Fibroblast of lung (primary cell): ENCODE measurements at places on chromosomes 6 and 20. TPM values are rescaled to one million over a fixed set of nuclear protein-coding genes. Genes with fewer than 3 reads are reported as not detected.

FRS3 gene
- 1.0 and 1.8 TPM in 2 replicates for total RNA-seq

DNA sequence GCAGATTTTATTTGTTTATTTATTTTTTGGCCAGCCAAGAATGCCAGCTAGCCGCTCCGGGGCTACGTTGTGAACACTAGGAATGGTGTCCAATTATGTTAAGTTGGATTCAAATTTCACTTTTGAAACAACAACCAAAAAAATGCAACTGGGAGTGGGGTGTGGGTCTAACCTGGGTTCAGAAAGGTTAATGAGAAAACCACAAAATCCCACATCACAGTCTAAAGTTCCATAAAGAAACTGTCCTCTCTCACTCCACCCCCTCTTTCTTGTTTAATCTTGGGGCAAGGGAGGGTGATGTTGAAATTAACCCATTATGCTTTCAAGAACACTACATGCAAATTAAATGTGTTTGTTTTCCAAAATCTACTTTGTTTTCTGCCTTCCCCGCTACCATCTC, 77.2 kb downstream of the LINC00237 start:
- DNase-seq: no peak

NOL4L gene
- total RNA-seq: 1.5 and 4.0 TPM in 2 replicates

DNA sequence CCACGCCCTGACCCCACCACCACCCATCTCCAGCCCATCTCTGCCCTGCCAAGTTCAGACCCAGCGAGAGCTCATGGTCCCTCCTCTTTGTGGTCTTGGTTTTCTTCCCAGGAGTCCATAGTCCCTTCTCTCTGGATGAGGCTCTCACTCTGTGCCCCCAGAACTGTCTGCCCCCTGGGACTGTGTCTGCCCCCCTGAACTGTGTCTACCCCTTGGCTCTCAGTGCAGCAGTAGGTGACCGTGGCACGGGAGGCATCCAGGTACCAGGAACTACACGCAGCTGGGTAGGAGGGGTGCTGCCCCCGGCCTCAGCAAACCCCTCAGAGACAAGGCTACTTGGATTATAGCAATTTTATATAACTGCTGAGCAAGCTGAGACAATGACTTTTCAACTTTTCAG, 23.6 kb downstream of the PRR18 start:
- no peak for DNase-seq

KLC4 gene
- 19.0 and 22.5 TPM in 2 replicates for total RNA-seq

DNA sequence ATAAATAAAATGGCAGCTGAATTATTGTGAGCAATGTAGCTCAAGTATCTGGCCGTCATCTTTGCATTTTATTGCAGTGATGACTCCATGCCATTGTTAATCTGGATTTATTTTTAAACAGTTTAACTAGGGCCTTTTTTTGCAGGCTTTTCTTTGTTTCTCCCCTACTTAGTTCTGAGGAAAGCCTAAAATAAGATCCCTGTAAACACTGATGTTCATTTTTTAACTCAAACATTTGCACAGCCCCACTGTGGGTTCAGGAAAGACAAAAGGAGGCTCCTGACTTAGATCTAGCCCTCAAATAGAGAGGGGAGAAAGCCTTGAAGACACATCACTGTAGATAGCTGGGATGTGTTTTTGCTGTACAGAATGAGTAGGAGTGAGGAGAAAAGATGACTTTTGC, 69.2 kb downstream of the PLEKHG1 start:
- peak; percentile 17 for DNase-seq
